Retinal pigment epithelial cell (primary cell): ENCODE measurements at places on chromosomes 2 and 18.
A peak's percentile ranks its signal among the peaks of the same experiment; 100 is the strongest.

- no peak for DNase-seq
Observed at GRCh38 chr2:29011418-29012060, 30.4 kb downstream of the TOGARAM2 start.

GRCh38 chr2:239589833-239590232, 189.0 kb upstream of the HDAC4 start:
- no peak for DNase-seq

DNA sequence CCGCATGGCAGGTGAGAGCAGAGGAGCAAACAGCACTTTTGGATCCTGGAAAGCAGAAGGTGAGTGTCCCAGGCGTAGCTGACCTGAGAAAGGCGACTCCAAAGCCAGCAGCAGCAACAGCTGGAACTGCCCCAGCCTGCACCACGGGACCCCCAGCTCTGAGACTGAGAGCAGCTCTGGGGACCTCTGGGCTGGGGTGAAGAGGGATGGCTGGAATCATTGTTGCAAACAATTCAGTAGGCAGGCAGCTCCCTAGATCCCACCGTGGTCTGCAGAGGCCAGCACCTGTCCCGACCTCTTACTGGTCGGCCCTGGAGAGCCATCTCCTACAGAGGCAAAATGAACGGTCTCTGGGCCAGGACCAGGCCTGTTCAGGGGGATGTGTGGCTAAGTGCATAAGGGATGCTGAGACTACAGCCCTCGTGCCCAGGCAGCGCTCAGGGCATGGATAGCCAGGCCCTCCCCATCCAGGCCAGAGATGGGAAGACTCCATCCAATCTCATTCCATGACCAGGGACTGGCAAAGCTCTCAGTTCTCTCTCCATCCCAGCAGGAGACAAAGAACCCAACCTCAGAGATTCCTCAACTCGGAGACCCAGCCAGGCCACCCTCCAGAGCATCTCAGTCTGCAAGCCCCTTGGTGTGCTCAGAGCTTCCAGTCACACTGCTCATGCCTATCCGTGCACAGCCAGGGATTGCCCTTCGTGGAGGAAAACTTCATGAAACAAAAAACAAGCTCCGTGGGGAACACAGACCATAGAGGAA, 38.2 kb upstream of the ALPP start:
- no peak for DNase-seq

DNA sequence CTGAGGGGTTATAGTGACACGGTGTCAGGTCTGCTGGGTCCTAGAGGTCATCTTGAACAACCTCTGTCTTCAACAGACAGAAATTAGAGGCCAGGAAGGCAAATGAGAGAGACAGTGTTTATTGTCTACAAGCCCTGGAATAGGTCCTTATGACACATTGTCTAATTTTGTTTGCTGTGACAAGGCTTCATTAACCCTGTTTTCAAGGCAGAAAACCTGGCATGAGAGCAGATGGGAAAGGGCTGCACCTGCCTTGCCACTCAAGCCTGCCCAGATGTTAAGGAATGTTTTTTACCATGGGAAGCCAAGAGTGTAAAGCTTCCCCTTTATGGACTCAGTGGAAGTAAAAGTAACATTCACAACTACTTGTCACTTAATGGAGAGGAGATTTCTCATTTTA, 275.3 kb downstream of the KCNS3 start:
- DNase-seq = no peak

- DNase-seq = no peak
Observed at GRCh38 chr2:164642268-164642667, 21.0 kb upstream of the GRB14 start.

- no peak for DNase-seq
Observed at GRCh38 chr2:213086050-213086449, 65.4 kb downstream of the IKZF2 start.

GRCh38 chr2:130912471-130912870, 75.8 kb downstream of the ARHGEF4 start:
- DNase-seq = no peak

GRCh38 chr2:154855138-154855537, 156.6 kb downstream of the KCNJ3 start:
- no peak for DNase-seq

- no peak for DNase-seq
Observed at GRCh38 chr2:1010415-1010930, 59.8 kb downstream of the SNTG2 start.

GRCh38 chr2:38095996-38096861, 20.3 kb upstream of the CYP1B1 start:
- peak; percentile 81 for DNase-seq

GRCh38 chr2:105032476-105032875, 5.4 kb upstream of the MRPS9 start:
- no peak for DNase-seq

DNA sequence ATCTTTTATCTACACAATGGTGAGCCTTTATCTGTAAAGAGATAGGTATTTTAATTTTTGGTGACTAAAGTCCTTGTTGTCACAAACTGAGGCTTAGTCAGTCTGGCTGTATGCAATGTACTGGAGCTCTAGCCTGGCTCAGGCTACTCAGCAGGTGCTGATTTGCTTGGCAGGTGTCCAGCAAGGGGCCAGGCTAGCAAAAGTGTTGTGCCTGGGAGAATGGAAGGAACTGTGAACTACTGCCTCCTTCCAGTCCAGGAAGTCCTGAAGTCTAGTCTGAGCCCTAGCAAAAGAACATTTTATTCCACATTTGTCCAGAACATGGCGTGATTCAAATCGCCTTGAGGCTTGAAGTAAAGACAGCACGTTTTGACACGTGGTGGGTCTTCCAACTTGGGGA, 260.5 kb downstream of the CCDC85A start:
- DNase-seq = peak; percentile 76

- no peak for DNase-seq
Observed at GRCh38 chr2:70978341-70979179, at the start of gene ANKRD53. TSS of gene ANKRD53 (plus strand) at chr2:70978630. CDS start at chr2:70978646, 16 bp downstream.

- DNase-seq = no peak
Observed at GRCh38 chr2:74599676-74600075, 45.2 kb downstream of the DOK1 start.

DNA sequence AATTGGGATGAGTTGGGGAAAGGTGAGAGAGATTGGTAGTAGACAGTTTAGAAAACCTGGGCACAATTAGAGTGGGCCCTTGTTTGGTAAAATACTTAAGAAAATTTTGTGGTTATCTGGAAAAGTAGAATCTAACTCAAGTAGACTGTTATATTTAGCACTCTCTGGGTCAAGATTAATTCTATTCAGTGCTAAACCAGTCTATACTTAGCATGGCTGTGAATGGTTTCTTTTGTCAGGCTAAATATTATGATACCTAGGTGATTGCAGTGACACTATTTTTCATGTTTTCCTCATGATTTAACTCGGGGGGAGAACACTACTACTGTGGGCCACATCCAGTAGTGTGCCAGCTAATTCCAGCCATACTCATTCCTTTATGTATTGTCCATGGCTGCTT, 58.9 kb downstream of the KIAA1328 start:
- DNase-seq = no peak

DNA sequence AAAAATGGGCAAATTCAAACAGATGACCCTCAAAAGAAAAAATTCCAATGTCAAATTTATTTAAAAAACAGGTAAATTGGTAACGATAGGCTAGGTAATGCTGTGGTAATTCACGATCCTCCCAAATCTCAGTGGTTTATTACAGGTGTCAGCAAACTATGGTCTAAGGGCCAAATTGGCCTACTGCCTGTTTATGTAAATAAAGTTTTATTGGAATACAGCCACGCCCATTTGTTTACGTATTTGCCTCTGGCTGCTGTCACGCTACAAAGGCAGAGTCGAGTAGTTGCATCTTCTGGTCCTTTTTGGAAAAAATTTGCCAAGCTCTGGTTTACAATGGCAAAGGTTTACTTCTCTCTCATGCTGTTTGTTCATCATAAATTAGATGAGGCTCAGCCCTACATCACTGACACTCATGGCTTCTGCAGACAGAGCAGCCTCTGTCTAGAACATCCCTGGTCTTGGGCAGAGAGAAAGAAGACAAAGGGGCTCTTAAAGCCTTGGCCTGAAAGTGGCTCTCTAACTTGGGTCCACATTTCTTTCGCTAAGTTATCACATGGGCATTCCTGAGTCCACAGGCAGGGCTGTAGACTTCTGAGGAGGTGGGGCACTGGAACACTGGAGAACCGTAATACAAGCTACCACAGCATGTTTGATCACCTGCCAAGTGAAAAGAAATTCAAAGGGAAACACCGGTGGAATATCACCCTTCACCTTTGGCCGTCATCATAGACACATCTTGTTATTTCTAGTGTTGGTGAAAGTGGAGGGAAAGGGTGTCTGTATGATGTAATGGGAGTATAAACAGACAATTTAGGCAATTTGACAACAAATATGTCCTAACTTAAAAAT, 34.8 kb downstream of the SP110 start:
- peak; percentile 3 for DNase-seq

GRCh38 chr2:240530181-240530580, 27.6 kb downstream of the ANKMY1 start:
- no peak for DNase-seq

- no peak for DNase-seq
Observed at GRCh38 chr2:100964681-100965169, 37.4 kb upstream of the RPL31 start.

GRCh38 chr2:159737292-159737916, 25.1 kb downstream of the MARCHF7 start:
- DNase-seq = no peak

DNA sequence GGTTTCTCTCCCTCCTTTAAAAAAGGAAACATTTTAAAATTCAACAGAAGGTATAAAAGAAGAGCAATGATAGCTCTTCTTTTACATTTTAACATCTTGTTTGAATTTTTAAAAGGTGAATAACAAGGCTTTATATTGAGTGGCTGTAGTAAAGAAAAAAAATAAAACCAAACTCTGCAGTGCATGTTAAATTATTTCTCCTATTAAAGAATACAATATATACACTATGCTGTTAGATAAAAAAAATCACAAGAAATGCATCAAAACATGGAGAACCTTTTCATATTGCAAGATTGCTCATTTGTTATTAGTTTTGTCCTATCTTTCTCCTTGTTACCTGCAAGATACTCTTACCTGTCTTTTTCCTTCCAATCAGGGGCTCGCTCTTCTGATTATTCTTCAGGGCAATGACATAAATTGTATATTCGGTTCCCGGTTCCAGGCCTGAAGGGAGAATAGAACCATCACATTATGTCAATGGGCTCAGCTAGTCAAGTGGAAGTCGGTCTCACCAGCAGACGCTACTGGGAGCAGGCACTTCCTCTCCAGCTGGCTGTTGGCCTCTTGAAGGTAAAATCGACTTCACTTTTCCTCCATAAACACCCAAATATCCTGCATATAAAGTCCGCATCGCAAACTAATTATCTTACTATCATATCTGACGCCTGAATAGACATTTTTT, 61.2 kb downstream of the ATIC start:
- DNase-seq = no peak

DNA sequence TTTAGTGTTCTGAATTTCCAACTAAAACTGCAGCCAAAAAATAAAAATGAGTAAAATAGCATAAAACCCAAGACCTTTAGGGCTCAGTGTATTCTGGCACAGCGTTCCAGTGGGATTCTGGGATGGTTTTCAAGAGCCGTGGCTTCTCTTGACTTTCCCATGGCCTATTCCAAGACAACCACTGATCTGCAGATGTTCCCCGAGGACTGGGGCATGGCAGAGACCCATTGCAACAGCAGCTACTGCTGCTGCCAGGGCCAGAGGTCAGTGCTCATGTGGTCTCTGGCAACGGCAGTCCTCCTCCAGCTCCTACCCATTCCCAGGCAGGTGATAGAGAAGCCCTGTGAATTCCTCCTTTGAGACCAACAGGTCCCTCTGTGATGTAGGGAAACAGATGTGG, 26.8 kb downstream of the TNP1 start:
- DNase-seq = no peak

DNA sequence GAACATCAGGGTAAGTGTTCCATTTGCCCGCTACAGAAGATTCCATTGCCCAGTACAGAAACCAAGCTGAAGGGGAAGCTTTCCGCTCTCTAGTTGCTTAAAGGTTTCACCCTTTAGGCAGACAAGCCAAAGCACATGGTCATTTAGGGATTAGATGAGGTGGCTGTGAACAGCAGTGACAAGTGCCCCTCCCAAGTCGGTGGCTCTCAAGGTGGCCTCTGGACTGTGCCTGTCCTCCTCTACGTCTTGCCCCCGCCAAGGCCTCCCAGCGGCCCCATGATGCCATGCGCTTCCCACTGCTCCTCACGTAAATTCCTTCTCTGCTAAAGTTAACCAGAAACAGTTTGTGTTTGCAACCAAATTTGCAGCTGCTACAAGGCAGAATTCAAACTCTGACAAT, 24.2 kb upstream of the PTPN4 start:
- no peak for DNase-seq

- no peak for DNase-seq
Observed at GRCh38 chr18:8707556-8708300, 2.4 kb downstream of the MTCL1 start.

DNA sequence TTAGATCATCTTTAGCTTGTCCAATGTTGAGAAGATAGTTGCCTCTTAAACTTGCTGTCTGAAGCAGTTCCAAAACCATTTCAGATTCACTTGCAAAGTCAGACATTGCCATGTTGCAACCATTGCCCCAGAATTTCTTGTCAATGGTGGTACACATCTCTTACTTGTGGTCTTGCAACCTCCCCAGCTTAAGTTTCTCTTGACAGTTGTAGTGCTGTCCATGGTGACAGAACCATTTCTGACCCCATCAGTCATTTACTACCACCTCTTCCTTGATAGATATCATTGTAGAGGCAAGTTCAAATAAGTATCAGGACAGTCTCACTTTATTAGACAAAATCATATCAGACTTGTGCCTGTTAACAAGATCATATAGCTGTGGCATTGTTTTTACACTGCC, 407.2 kb upstream of the HNRNPA3 start:
- no peak for DNase-seq

DNA sequence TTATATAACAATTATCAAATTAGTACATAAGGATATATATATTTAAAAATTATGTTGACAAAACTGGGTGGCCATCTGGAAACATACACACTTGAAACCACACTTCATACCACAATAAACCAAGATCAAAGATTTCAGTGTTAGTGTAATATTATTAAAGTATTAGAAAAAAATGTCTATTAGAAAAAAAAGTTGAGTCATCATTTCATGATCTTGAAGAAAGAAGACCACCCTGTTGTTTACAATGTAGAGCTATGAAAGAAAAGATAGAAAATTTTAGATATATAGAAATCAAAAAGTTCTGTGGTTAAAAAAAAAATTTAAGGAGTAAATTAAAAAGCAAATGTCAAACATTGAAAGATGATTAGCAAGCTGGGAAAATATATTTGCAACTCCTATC, 224.5 kb upstream of the CDH20 start:
- no peak for DNase-seq

GRCh38 chr18:32759611-32760167, 13.1 kb downstream of the KLHL14 start:
- DNase-seq = no peak
